ENCODE measurements at places on chromosomes 6 and 20. TPM values are rescaled to one million over a fixed set of nuclear protein-coding genes. Genes with fewer than 3 reads are reported as not detected.

The SEMG1 gene
- total RNA-seq = not detected

GRCh38 chr20:22389836-22390542 is 194.4 kb downstream of the FOXA2 start:
- DNase-seq = peak; percentile 88
- H3K36me3 ChIP-seq = no peaks in the 10 kb centered on the region
- H3K4me3 ChIP-seq = no peak overlapping the region
- H3K27me3 ChIP-seq = no peaks in the 10 kb centered on the region
- H3K4me1 ChIP-seq = peaks cover 6% of the 10 kb centered on the region

DNA sequence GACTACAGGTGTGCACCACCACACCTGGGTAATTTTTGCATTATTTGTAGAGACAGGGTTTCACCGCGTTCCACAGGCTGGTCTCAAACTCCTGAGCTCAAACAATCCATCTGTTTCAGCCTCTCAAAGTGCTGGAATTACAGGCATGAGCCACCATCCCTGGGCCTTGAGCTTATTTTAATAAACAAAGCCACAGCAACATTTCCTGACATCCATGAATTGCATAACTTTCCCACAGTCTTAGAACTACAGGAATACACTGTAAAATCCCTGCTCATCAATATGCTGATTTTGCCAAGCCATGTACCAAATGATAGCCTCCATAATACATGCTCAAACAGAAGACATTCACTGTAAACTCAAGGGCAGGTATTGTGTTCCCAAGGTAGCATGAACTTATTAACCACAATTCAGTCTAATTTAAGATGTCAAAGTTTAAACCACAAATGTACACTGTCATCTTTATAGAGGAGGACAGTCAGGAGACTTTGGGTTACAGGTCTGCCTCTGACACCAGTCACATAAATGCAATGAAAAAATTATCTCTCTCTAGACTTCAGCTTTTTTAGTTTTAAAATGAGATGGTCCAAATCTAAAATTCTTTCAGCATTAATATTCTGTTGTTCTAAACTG is 40.0 kb downstream of the NUDT3 start:
- no peaks in the 10 kb centered on the region for H3K27me3 ChIP-seq
- no peak for DNase-seq
- H3K4me3 ChIP-seq = no peak overlapping the region

DNA sequence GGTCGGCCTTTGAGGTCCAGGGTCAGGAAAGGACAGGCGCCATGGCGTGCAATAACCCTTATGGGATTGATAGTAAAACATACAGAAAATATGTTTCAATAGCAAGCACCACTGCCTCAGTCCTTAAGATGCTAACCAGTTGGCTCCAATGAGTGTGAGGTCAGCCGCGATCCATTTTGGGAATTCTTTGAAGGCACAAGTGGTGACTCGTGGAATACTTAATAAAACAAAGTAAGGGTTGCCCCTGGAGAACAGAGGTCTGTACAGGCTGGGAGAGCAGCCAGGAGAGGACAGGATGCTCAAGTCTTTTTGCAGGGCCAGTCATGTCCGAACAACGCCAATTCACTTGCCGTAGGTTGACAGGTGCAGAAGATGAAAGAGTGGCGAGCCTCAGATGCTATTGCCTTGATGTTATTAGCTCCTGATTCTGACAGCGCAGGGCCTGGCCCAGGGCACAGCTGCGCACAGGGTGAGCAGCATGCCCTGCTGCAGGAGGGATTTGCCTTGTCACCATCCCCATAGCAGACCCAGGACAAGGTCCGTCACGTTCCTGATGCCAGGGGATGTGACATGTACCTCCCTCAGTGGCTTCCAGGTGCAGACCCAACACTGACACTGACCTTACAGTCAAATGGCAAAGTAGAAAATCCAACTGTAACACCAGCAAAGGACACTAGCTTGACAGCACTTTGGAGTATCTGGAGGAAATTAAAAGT is 21.8 kb downstream of the SYNDIG1 start:
- no peaks in the 10 kb centered on the region for H3K4me1 ChIP-seq
- DNase-seq = no peak

- no peak for DNase-seq
- H3K36me3 ChIP-seq = no peaks in the 10 kb centered on the region
- H3K27ac ChIP-seq = no peak overlapping the region
- no peaks in the 10 kb centered on the region for H3K27me3 ChIP-seq
These were observed 48.0 kb downstream of the MUC22 start for GRCh38 chr6:31058128-31058894.

DNA sequence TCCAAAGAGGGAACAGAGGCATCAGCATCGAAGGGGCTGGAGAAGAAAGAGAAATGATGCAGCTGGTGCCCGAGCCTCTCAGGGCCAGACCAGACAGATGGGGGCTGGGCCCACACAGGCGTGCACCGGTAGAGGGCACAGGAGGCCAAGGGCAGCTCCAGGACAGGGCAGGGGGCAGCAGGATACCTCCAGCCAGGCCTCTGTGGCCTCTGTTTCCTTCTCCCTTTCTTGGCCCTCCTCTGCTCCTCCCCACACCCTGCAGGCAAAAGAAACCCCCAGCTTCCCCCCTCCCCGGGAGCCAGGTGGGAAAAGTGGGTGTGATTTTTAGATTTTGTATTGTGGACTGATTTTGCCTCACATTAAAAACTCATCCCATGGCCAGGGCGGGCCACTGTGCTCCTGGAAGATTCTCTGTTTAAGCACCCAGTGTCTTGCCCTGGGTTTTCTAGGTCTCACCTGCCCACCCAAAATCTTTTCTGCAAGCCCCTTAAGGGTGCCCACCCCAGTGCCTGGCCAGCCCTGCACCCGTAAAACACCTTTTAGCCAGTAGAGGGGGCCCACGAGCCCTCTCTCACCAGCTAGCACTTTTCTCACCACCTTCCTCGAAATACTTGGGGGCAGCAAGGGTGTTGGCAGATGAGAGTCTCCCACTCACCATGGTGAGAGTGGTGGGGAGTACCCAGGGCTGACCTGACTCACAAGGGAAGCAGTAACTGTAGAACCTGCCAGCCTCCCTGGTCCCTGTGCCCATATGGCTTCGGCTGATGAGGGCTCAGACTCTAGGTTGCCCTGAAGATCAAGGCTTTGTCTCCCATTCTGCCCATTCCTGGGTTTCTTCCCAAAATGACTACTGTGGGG is 35.7 kb upstream of the ID1 start:
- H3K4me3 ChIP-seq = no peak overlapping the region
- H3K4me1 ChIP-seq = peaks cover 51% of the 10 kb centered on the region
- H3K36me3 ChIP-seq = peaks cover 50% of the 10 kb centered on the region
- H3K27ac ChIP-seq = peak overlapping the region; percentile 93
- peak; percentile 83 for DNase-seq

DNA sequence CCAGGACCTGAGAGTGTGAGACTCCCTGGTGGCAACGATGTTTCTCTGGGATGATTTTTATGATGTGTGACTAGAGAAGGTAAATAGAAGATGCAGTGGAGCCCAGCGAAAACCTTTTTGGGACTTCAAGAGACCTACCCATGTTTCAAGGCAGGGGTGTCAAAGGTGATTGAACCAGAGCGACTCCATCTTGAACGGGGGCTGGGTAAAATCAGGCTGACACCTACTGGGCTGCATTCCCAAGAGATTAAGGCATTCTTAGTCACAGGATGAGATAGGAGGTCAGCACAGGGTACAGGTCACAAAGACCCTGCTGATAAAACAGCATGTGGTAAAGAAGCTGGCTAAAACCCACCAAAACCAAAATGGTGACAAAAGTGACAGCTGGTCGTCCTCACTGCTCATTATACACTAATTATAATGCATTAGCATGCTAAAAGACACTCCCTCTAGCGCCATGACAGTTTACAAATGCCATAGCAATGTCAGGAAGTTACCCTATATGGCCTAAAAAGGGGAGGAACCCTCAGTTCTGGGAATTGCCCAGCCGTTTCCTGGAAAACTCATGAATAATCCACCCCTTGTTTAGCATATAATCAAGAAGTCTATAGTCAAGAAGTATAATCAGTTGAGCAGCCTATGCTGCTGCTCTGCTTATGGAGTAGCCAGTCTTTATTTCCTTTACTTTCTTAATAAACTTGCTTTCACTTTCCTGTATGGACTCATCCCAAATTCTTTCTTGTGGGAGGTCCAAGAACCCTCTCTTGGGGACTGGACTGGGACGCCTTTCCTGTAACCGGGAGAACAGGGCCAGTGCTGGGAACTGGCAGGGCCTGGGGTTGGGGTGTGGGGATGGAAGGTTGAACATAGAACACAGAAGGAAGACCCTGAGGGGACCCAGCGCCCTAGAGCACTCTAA is 526.4 kb downstream of the QKI start:
- H3K27ac ChIP-seq = no peak overlapping the region
- peaks cover 19% of the 10 kb centered on the region for H3K27me3 ChIP-seq
- no peak overlapping the region for H3K4me3 ChIP-seq
- peak; percentile 35 for DNase-seq

- DNase-seq = no peak
- peaks cover 12% of the 10 kb centered on the region for H3K4me1 ChIP-seq
- no peaks in the 10 kb centered on the region for H3K36me3 ChIP-seq
- no peak overlapping the region for H3K27ac ChIP-seq
- H3K27me3 ChIP-seq = no peaks in the 10 kb centered on the region
These were observed 25.9 kb downstream of the PPARD start for GRCh38 chr6:35368038-35368887.

DNA sequence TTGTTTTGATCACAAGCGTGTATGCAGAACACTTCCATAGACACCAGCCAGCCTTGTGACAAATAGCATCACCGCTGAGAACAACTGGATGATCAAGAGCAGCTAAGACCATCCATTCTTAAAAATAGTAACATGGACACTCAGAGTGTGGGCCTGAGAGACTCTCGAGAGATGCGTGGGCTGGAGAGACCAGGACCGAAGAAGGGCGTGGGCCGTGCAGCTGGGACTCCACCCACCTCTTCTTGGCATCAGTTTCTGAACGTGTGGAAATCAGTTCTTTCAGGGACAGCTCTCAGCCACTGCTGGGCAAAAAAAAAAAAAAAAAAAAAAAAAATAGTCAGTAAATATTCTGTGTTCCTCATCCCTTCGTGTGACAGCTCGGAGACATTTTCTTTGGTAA is 314.5 kb upstream of the CDH4 start:
- H3K27ac ChIP-seq = no peak overlapping the region
- no peaks in the 10 kb centered on the region for H3K36me3 ChIP-seq
- no peak for DNase-seq
- no peak overlapping the region for H3K4me3 ChIP-seq
- no peaks in the 10 kb centered on the region for H3K4me1 ChIP-seq

DNA sequence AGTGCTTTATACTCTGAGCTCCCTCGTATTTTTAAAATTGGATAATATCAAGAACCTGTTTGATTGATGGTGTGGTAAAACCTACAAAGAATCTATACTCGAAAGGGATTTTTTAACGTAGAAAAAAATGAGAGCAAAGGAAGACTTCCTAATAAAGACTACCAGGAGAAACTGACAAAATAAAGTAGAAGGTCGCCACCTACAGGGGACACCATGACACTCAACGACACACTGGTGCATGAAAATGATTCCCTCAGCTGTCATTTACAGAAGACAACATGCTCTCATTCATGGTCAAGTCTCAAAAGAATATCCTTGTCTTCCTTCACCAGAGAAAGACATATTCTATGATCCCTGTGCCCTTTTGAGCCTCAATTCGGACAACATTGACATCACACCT is 10.1 kb upstream of the NHSL1 start:
- H3K4me3 ChIP-seq = no peak overlapping the region
- H3K27me3 ChIP-seq = no peaks in the 10 kb centered on the region
- H3K36me3 ChIP-seq = no peaks in the 10 kb centered on the region
- H3K27ac ChIP-seq = no peak overlapping the region
- H3K4me1 ChIP-seq = peaks cover 9% of the 10 kb centered on the region

DNA sequence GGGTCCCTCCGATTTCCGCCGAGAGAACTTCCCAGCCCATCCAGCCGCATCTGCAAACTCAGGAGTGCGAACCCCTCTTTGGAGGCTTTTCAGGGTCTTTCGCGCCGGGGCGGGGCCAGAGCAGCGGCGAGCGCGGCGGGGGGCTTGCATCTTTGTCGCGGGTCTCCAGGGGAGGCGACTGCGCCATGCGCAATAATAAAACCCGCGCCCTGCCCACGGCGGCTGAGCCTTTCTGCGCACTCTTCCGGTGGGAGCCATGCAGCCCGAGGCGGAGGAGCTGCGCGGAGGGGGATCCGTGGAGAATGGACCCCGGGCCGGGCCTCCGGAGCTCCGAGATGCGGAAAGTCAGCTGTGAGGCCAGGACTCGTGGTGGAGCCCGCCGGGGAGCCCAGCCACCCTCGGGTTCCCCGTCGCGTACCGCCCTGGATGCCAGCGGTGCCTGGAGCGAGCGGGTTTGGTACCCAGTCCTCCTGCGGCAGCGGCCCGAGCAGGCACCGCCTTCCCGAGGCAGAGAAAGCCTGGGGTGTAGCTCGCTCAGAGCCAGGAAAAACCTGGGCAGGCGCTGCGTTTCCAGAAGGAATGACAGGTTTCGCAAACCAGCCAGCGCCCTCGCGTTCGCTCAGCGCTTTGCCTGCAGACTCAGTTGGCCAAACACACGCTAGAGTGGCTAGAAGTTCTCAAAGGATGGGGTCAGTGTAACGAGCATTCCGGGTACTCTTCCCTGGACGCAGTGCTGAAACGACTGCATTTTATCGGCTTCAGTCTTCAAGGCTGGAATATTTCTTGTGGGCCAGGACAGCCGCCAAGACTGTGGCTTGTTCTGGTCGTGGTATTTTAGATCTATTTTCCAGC is 1.2 kb downstream of the AKAP12 start:
- peak; percentile 36 for DNase-seq
- peaks cover 27% of the 10 kb centered on the region for H3K4me1 ChIP-seq
- H3K36me3 ChIP-seq = no peaks in the 10 kb centered on the region
- H3K27ac ChIP-seq = peak overlapping the region; percentile 90
- peaks cover 45% of the 10 kb centered on the region for H3K27me3 ChIP-seq
- H3K4me3 ChIP-seq = peak overlapping the region; percentile 67

DNA sequence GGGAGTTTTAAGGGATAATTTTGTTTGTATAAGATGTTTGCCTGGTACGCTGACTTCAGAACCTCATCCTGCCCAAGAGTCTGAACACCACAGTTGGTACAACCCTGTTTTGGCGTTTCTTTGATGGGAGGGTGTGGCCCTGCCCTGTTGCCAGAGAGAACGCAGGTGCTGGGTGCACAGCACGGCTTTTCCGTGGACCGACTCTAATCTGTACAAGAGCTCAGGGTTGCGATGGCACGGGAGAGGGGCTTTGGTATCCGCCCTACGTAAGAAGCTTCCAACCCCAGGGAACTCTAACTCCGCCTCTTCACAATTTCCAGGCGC is 1.3 kb downstream of the CYP24A1 start:
- peaks cover 22% of the 10 kb centered on the region for H3K4me1 ChIP-seq
- peaks cover 53% of the 10 kb centered on the region for H3K27me3 ChIP-seq
- H3K27ac ChIP-seq = no peak overlapping the region
- no peaks in the 10 kb centered on the region for H3K36me3 ChIP-seq
- no peak for DNase-seq
- H3K4me3 ChIP-seq = no peak overlapping the region
